DMS79 treated with DMSO at 0.1 percent for 48 hours (cell line): ENCODE measurements at places on chromosomes 12 and 14.

GRCh38 chr12:112741106-112741505 lies 50.4 kb upstream of the RPH3A start:
- no peak for DNase-seq

DNA sequence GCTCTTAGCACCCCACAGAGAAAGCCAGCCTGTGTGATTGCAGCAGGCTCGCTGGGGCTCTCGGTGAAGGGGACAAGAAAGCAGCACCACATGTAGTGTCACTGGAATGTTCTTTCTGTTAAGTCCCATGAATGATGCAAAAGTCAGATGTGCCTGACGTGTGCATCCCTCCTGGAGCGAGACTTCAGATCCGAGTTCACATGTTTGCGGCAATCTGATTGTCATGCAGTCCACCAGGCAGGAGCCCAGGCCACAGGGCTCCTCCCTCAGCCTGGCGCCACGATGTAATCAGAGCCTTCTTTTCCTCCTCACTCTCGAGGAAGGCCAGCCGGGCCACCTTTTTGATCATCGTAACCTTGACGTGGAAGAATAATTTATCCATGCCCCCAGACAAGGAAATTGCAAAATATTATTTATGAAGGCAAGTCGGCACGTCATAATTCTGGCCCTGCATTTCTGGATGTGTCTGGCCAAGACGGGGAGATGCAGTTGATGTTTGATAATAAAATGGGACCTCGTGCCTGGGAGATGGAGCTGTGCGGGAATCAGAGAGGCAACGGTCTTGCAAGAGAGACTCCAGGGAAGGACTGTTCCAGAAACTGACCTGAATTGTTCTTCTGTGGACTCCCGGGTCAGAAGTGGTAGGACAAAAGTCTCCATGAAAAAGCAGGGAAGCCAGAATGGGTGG lies 214.6 kb downstream of the PHETA1 start:
- no peak for DNase-seq

DNA sequence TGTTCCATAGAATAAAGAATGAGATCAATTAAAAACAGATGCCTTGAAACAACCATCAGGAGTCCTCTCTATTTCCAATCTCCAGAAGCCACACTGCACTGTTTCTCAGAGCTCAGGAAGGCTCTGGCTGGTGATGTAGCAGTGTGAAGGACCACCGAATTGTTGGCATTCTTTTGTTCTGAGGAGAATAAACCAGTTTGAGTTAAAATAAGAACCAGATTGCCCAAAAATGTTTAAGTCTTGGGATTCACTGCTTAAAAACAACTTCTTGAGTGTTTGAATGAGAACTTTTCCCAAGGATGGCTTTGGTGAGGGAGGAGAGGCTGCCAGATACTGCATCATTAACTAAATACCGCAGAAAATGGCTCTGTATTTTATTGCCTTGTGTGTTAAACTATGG lies 341.2 kb downstream of the C12orf75 start:
- DNase-seq, result no peak

GRCh38 chr12:58502841-58503240 lies 417.5 kb downstream of the LRIG3 start:
- no peak for DNase-seq

DNA sequence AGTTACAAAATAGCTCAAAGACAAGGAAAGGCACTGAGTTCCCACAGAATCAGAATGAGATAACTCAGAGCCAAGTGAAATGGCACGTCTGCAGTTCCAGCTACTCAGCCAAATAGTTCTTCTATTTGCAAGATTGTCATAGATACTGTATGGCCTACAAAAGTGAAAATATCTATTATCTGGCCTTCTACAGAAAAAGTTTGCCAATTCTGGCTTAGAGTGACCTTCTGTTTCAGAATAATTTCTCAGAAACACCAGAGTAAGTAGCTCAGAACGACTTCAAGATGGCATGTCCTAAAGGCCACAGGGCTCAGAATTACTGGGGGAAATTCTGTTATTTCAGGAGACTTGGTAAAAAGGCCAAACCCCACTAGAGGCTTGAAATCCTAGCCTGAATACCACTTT lies 10.7 kb upstream of the RTRAF start:
- no peak for DNase-seq

DNA sequence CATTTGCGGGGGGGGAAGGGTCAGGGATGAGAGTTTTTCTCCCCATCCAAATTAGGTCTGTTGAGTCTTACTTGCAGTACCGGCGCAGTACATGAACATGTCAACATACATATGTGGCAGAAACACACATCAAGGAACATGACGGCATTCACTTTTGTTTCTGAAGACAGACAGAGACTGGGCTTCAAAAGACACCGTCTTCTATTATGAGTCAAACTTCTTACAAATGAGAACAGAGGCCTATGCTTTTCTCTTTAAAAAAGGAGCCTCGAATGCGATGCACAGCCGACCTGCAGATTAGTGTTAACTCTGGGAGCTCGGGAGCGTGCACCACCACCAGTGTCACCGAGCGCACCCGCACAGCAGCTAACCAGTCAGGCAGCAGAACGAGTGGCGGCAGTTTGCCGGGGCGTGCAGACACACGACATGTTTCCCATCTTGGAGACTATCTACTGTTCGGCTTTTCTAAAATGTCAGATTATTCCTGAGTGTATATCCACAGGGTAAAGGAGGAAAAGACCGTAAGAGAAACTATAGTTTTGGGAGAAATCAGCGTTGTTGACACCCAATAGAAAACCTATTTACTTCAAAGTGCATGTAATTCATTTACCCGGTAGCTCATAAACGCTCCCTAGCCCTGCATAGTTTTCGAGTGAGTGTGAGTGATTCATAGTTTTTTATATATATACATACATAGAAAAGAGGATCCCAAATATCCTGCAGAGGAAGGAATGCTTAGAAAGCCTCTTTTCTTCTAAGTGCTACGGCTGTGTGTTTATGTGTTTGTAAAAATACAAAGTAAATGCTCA lies 33.0 kb downstream of the UBR7 start:
- no peak for DNase-seq

DNA sequence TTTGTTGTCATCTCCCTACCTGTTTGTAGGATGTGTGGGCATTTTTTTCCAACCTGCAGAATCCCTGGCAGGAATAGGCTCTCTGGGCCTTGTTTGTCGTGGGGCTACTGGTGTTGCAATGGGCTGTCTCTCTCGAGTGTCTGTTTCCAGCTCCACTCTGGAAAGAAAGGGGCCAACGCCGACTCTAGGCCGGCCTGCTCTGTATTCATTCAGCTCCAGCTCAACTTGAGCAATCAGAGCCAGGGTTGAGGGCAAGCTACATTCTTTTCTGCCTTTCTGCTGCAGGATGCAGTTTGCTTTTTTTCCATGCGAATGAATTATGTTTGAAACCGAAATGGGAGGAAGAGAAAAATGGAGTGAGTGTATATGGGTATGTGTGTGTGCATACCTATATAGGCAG lies 2.3 kb downstream of the JDP2 start:
- no peak for DNase-seq

- DNase-seq, result no peak
These were observed 68.6 kb downstream of the RPS6KA5 start for GRCh38 chr14:90991690-90992443.

GRCh38 chr12:124520265-124520701 lies 47.1 kb downstream of the NCOR2 start:
- no peak for DNase-seq

- peak; percentile 31 for DNase-seq
These were observed 3.2 kb downstream of the THTPA start for GRCh38 chr14:23559010-23559925.

DNA sequence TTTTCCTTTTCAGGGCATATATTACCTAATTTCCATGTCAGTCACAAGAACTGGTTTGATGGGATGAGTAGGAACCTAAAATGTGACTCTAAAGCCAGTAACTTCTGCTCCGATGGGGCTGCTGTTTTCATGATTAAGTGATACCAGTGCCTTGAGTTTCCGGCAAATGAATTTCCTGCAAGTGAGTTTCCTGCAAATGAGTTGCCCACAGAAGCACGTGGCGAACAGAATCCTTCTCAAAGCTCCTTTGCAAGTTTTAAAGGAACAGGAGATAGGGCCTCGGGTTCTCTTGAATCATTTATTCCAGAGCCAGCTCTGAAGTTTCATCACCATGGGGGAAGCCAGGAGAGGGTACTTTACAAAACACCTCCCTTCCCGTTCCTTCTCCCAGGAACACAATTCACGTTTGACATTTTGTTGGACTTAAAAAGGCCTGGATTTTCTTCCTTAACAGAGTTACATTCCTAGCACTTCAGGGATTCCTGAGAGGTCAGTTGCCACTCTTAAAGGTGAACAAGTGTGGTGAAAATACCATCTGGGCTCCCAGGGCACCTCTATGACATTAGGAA lies 2.2 kb upstream of the PPTC7 start:
- no peak for DNase-seq

DNA sequence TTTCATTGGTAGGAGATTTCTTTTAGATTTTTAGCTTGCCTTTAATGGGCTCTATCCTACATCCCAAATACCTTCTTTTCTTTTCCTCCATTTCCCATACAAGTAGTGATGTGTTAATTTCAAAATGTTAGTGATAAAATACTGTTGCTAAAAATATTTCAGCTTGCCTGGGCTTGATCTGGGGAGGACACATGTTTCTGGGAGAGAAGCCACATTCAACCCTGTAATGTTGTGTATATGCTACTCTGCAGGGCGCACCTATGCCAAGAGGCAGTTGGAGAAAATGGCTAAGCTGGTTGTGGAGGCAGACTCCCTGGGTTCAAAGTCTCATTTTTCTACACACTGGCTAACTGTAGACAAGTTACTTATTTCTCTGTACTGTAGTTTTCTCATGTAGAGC lies 26.3 kb downstream of the FLRT2 start:
- DNase-seq, result no peak

DNA sequence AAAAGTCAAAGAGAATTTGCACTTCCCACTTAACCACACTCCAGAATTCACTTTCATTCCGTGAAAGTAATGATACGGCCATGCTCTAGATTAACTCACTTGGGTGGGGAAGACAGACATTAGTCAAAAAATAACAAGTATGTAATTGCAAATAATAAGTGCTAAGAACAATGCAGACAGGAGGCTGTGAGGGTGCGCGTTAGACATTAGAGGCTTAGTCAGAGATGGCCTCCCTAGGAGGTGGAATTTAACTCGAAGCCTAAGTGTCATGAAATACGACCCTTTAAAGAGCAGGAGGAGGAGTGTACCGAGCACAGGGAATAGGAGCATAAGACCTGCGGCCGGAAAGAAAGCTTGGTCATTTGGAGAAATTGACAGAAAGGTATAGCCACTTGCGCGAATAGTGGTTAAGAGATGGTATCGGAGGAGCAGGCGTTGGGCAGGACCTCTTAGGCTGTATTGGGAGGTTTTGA lies 628 bp downstream of the SNRPF start:
- peak; percentile 49 for DNase-seq

DNA sequence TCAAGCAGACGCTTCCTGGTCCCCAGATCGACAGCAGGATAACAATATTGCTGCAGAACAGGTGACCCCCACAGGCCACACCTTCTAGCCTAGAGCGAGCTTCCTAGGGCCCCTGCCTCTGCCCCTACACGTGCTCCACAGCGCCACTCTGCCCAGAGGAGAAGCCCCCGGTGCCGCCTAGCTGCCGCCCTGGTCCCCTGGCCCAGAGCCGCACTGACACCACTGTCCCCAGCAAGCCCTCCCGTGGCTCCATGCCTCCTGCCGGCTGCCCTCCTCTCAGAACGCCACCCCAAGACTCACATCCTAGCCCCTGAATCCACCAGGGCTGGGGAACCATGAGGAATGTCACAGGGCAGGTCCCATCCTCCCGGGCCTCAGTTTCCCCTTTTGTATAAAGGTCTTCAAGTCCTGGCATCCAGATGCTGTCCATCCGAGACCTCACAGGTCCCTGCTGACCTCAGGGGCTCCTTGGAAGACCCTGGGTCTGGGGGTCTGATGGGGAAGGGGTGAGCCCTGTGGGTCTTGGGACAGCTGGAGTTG lies 31.0 kb downstream of the JAG2 start:
- DNase-seq, result no peak

DNA sequence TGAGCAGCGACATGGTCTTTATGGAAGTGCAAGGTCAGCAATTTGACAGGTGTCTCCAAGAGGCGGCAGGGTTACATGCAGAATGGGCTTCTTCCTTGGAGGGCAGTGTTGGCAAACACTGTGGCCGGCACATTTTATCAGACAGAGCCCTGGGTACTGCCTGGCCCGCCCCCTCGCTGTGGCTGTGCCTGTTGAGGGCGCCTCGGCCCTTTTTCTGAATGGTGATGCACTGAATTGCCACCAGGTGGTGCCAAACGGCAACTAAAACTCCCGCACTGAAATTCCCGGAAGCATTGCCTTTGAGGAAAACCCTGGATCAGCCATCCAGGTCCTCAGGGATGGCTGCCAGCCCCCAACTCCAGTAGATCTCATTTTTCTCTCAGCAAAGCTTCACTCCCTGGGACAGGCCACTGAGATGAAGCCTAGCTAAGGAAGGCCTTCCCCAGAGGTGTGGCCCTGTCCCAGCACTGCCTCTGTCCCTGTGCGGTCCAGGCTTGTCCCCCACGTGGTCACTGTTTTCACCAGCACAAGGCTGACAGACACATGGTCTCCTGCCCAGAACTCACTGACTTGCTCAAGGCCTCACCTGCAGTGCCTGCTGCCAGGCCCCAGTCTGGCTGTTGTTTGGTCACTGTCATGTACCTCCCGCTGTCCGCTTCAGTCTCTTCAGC lies 73.6 kb downstream of the TESC start:
- peak; percentile 75 for DNase-seq

GRCh38 chr12:132197581-132198354 lies 53.5 kb downstream of the NOC4L start:
- no peak for DNase-seq

GRCh38 chr12:75439048-75439447 lies 41.5 kb upstream of the GLIPR1 start:
- no peak for DNase-seq

- no peak for DNase-seq
These were observed 5.8 kb downstream of the HNRNPC start for GRCh38 chr14:21263284-21264024.

DNA sequence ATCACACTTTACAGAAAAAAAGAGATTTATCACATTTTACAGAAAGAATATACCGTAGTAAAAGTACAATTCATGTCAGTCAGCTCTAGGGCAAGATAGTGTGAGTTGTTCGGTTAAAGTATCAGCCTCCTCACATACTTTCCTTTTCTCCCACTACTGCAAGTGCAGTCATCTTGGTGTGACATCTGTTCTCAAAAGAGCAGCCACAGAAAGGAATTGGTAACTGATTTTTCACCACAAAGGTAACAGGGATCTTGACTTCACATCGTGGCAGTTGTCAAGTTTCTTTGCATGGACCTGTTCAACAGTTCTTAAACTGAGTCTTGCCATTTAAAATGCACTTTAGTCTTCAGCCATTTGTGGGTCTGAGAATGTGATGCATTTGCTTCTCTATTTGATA lies 5.0 kb upstream of the E2F7 start:
- no peak for DNase-seq

GRCh38 chr12:5369298-5369697 lies 62.6 kb upstream of the NTF3 start:
- DNase-seq, result no peak
